ENCODE measurements at places on chromosomes 6 and 20.

- DNase-seq = peak; percentile 55
Measured at GRCh38 chr6:43455531-43456428, at the start of gene DLK2. DLK2 (minus strand) TSS chr6:43455548; CDS start chr6:43454825, 723 bp downstream.

- no peak for DNase-seq
Measured at GRCh38 chr20:34705397-34706301, 1.5 kb downstream of the TP53INP2 start.

DNA sequence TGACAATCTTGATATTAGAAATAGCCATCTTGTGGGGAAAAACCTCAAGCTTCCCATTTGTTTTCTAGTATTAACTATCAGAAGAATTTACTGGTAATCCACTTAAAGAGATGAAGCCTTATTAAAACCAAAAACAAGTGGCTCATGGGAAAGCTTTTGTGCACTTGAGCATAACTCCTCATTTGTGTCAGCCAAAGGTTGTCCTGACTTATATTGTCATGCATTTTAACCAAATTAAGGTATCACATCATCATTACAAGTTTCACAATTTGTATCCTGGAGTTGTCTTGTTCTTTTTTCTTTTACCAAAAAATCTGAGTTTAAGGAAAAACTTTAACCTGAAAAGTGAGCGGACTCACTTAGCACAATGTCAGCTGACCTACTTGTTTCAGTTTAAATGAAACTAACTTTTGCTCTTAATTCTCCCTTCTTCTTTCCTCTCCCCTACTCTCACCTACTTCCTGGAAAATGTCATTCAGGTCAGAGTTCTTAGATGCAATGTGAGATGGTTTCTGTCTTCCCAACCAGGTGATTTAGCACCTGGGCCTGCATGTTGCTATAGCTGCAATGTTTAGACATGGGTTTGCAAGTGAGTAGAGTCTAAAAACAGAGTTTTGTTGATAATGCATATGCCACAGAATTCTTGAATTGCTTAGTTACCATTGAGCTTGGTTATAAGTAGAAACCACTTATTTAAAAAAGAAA lies 82.8 kb downstream of the TNFAIP3 start:
- no peak for DNase-seq

GRCh38 chr6:75922226-75922625 lies 150.2 kb downstream of the IMPG1 start:
- no peak for DNase-seq

- no peak for DNase-seq
Measured at GRCh38 chr6:21201637-21202350, 391.8 kb upstream of the SOX4 start.

DNA sequence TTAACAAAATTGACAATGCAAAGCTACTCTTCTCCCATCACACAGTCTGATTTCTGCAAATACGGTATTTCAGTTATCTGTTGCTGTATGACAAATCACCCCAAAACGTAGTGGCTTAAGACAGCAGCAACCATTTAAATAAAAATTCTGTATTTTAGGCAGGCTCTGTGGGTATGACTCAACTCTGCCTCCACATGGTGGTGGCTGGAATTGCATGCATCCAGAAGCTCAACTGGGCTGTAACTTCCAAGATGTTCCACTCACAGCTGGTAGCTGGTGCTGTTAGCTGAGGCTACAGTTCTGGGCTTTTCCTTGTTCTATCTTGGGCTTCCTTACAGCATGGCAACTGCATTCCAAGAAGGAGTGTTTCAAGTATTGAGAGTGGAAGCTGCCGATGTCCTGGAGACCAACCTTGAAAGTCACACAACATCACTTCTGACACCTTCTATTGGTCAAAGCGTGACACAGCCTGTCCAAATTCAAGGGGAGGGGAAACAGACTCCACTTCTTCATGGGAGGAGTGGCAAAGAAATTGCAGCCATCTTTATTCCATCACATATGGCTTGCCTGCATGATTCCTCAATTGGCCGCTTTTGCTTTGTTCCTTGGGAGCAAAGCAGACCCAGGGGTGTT lies 39.7 kb upstream of the TULP1 start:
- peak; percentile 30 for DNase-seq

DNA sequence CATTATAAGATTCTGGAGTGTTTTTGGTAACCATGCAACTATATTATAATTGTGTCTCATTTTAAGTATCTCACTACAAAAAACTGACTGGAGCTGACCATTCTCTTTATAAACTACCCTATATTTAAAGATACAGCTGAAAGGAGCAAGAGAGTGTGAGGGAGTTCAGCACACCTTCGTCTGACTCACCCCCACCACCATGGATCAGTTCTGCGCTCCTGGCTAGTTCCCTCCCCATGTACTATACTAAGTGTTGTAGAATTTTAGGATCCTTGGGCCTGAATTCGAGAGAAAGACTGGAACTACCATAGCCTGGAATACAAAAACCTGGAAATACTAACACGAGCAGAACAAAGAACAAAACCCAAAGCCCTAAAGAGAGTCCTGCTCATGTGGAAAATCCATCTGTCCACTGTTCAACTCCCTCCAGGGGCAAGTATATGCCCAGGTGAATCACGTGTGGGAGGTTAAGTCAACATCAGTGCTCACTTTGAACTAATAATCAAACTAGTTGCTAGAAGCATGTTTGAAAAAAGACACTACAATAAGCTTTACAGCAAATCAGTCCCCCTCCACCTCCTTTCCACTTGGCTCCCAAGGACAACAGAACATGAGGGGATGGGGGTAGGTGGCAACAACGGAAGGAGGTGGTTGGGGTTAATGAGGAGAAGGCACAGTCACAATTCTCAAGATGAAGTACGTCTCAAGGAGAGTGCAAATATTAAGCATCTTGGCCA lies 46.8 kb downstream of the ELOVL5 start:
- DNase-seq = no peak

- DNase-seq = no peak
Measured at GRCh38 chr6:139457476-139457875, 83.0 kb upstream of the CITED2 start.

GRCh38 chr6:136548582-136549299 lies 1.5 kb downstream of the MAP7 start:
- DNase-seq = no peak

DNA sequence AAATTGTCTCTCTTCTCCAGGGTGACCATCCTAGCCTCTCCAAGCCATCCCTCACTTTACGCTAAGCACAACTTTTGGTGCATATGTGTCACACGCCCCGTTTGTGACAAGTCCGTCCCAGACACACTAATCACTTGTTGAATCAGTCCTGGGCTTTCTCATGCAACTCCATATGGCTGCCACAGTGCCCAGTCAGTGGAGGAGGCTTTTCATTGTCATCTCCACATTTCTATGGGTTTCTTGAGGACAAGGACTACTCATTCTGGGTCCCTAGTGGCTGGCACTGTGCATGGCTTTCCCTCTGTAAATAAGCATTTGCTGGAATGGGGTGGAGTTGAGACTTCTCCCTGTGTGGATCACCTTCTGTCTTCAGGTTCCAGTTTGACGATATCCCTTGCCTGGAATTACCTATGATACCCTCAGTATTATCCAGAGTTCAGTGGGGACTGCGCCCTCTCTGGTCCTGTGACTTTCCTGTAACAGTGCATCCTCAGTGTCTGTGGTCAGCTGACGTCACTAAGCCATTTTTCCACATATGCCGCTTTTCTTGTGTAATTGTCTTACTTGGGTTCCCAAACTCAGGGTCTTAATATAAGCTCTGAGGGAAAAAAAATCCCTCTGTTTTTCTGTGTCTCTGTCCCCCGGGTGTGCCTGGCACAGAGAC lies 59.8 kb upstream of the MYL9 start:
- DNase-seq = no peak

DNA sequence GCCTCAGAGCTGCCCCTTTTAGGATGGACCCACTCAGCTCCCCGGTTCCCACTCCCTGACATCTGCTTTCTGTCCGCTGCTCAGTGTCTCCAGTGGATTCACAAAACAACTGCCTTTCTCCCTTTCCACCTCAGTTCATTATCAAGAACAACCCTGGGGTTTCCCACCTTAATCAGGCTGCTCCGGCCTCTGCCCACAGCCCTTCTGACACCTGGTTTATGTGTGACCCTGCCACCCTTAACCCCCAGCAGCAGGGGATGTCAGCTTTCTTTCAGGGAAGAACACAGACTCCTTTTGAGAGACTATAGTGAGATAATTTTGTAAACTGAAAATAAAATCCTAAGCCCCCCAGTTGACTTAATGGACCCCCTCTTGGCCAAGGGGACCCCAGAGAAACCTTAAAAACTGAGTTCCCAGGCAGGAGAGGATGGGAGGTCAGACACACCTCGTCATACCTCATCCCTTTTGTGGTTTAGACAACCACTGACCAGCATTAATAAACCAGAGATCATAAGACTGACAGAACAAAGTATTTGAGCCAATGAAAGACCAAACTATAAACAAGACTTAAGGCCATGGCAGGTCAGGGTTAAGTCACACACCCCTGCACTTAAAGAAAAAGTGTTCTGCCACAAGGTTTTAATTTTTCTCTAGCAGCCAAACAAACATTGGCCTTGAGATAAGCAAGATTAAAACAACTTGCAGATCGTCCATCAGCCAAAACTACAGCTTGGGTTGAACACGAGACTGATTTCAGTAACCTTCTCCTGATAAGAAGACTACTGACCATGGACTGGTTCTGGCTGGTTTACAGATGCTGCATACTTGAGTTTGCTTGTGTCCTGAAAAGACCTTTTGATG lies 42.4 kb upstream of the DDR1 start:
- DNase-seq = no peak

- no peak for DNase-seq
Measured at GRCh38 chr20:45408646-45409213, 641 bp downstream of the DBNDD2 start.

All from keratinocyte (primary cell).